ENCODE measurements at places on chromosomes 13 and 19. TPM values are rescaled to one million over a fixed set of nuclear protein-coding genes. Genes with fewer than 3 reads are reported as not detected.

Gene SELENOV
- not detected for total RNA-seq

Gene RPS16
- 271 TPM for total RNA-seq

Gene MEIS3
- 57.8 TPM for total RNA-seq

DNA sequence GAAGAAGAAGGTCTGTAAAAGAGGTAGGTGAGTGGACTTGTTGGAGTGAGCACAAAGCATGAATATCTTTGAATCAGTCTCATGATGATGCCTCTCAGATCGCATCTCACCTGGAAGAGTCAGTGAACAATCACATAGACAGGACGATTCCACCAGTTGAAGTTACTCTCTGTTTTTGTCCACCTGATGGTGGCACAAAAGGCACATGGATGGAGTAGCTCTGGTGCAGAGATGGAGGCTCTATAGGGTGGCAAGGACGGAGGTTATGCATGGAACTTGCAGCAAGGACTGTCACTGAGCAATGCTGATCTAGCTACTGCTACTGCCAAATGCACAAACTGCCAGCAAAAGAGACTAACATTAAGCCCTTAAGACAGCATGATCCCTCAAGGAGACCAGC lies 10.3 kb upstream of the MYCBP2 start:
- no peak overlapping the region for H3K27ac ChIP-seq
- H3K4me1 ChIP-seq: no peaks in the 10 kb centered on the region
- H3K27me3 ChIP-seq: peaks cover 4% of the 10 kb centered on the region
- DNase-seq: no peak

DNA sequence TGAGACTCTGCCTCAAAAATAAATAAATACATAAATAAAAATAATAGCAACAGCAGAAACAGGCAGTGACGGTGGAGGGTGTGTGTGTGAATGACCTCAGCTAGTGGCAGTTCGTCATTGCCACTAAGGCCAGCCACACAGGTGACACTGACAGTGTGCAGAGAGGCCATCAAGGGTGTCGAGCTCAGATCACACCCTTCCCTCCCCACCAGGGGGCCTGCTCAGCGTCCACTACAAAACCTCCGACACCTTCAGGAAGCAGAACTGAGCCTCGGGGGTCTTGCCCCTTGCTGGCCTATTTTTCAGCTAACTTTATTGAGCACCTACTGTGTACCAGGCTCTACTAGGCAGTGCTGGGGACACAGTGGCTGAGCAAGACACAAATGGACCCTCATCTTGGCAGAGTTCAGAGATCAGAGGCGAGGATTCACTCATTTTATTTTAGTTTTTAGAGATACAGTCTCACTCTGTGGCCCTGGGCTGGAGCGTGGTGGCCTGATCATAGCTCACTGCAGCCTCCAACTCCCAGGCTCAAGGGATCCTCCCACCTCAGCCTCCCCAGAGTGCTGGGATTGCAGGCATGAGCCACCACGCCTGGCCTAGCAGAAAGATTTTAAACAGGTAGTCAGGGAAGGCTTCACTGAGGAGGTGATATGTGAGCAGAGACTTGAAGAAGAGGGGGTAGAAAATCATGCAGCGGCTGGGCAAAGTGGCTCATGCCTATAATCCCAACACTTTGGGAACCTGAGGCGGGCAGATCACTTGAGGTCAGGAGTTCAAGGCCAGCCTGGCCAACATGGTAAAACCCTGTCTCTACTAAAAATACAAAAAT lies 30.3 kb upstream of the SEMA6B start:
- no peak overlapping the region for H3K4me3 ChIP-seq
- H3K27me3 ChIP-seq: peaks cover 15% of the 10 kb centered on the region
- no peaks in the 10 kb centered on the region for H3K4me1 ChIP-seq
- no peak overlapping the region for H3K27ac ChIP-seq

DNA sequence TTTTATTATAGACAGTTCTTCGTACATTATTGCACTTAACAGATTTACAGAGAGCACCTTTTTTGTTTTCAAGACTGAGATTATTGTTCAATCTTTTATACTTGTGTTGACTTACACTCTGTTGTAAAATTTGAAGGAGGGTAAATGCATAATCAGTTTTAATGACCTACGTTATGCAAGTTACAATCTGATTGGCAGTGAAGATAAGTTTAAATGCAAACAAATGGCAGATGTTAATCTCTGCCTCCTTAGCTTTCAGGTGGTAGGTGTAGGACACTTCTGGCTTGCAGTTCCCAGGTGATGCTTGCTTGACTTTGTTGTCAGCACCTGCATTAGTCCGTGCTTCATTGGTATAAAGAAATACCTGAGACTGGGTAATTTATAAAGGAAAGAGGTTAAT lies 424.9 kb downstream of the FGF9 start:
- peaks cover 5% of the 10 kb centered on the region for H3K4me1 ChIP-seq
- no peaks in the 10 kb centered on the region for H3K36me3 ChIP-seq
- DNase-seq: no peak
- H3K27me3 ChIP-seq: no peaks in the 10 kb centered on the region
- H3K27ac ChIP-seq: no peak overlapping the region

DNA sequence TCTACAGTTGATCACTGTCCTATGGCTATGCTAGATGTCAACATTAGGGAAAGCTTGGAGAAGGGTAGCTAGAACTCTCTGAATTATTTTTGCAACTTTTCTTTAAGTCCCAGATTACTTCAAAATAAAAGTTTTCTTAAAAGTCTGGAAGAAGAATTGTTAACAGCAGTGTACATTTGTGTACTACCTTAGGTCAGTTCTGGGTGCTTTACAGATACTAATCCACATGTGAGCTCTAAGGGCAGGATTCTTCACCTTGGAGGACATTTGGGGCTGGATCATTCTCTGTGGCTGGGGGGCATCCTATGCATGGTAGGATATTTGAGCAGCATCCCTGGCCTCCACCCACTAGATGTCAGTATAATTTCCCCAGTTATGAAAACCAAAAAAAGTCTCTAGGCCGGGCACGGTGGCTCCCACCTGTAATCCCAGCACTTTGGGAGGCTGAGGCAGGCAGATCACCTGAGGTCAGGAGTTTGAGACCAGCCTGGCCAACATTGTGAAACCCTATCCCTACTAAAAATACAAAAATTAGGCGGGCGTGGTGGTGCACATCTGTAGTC lies 2.8 kb downstream of the BRME1 start:
- no peaks in the 10 kb centered on the region for H3K4me1 ChIP-seq
- H3K27me3 ChIP-seq: no peaks in the 10 kb centered on the region
- H3K36me3 ChIP-seq: no peaks in the 10 kb centered on the region
- DNase-seq: no peak
- no peak overlapping the region for H3K4me3 ChIP-seq

DNA sequence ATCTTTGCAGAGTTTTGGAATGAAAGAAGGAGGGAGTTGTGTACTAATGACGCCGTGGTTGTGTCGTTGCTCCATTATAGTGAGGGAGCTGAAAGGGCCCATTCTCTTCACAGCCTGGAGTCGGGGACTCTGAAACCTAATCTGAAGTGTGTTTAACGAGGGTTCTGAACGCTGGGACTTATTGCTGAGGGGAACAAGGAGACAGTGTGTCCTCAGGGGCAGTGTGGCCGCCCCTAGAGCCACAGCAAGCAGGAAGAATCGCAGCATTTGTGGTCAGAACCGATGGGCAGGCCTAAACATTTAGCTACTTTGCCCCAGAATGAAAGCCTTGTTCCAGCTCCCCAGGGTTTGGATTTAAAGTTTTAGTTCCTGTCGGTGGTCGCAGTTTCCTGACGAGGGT lies 156.4 kb upstream of the RNF113B start:
- no peak for DNase-seq
- H3K36me3 ChIP-seq: no peaks in the 10 kb centered on the region
- no peaks in the 10 kb centered on the region for H3K4me1 ChIP-seq
- H3K27me3 ChIP-seq: no peaks in the 10 kb centered on the region

DNA sequence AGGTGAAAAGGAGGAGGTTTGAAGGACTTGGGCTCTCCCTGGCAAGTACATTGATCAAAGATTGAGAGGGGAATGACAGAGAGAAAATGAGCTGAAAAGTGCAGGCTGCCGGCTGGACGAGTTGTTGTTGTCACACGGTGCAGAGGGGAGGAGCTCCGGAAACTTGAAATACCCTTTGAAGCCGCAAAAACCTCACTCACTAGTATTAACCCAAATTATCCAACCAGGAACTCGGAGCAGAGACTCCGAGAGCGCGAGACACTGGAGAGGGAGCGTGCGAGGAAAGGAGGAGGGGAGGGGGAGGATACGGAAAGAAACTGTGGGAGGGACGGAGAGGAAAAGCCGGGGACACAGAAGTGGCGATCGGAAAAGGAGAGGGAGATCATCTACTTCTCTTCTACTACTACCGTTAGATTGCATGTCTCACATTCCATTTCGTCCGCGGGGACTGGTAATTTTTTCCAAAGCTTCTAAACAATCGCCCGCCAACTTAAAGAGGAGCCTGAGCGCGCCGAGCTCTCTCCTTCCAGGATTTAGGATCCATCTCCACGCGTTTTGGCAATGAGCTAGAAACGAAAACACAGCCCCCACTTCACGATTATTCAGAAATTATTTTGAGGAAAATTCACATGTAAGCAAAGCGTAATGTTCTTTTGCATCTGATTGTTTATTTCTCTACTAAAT lies at the start of gene DACH1:
TSS of gene DACH1 (minus strand) at position 74 of the 684 bp plus-strand sequence.
- H3K27me3 ChIP-seq: no peaks in the 10 kb centered on the region
- H3K4me3 ChIP-seq: peak within 1 kb of the TSS; percentile 60
- peak; percentile 83 for DNase-seq
- H3K27ac ChIP-seq: no peak within 1 kb of the TSS

GRCh38 chr13:25771202-25771601 lies 280.6 kb downstream of the SHISA2 start:
- no peak overlapping the region for H3K4me3 ChIP-seq
- peaks cover 7% of the 10 kb centered on the region for H3K27me3 ChIP-seq
- no peaks in the 10 kb centered on the region for H3K4me1 ChIP-seq
- H3K27ac ChIP-seq: no peak overlapping the region
- no peaks in the 10 kb centered on the region for H3K36me3 ChIP-seq
- DNase-seq: peak; percentile 48

DNA sequence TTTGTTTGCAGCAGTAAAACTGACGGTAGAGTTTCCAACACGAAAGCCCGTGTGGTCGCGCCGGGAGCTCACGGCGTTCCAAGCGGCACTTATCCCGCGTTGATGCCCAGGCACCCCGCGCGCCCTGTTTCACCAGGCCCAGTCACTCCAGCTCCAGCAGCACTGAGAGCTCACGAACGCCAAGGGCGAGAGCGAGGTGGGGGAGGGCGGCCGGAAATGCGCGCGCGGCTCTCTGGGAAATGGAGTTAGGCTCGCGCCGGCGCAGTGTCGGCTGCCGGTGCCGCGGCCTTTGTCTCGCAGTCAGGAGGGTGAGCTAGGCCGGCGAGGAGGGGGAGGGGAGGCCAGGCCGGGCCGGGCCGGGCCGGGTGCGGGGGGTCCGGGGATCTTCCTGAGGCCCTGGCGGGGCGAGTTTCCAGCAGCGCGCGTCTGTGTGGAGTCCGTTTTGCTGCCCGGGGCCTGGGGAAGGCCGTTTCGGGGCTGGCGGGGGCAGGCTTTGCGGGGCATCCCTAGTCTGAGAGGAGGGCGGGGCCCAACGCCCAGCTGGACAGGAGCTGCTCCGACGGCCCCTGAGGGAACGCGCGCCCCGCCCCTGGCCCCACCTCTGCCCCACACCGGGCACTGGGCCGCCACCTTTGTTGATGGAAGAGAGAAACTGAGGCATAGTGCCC lies at the start of gene ZNF135:
TSS of gene ZNF135 (plus strand) at position 280 of the 668 bp plus-strand sequence. CDS start 721 bp downstream, outside the sequence.
- peak within 1 kb of the TSS; percentile 59 for H3K27ac ChIP-seq
- H3K27me3 ChIP-seq: no peaks in the 10 kb centered on the region
- peak; percentile 90 for DNase-seq
- H3K4me1 ChIP-seq: peaks cover 2% of the 10 kb centered on the region
- no peaks in the 10 kb centered on the region for H3K36me3 ChIP-seq
- H3K4me3 ChIP-seq: peak within 1 kb of the TSS; percentile 56

- H3K36me3 ChIP-seq: no peaks in the 10 kb centered on the region
- no peak for DNase-seq
- H3K4me1 ChIP-seq: no peaks in the 10 kb centered on the region
- H3K27ac ChIP-seq: no peak overlapping the region
- no peak overlapping the region for H3K4me3 ChIP-seq
Measured at GRCh38 chr13:24713022-24713421, 32.8 kb downstream of the ATP12A start.

Measured in fibroblast of lung (primary cell).